ENCODE measurements at places on chromosomes 12 and 14.

- DNase-seq = no peak
Observed at GRCh38 chr12:96260231-96260630, 66.1 kb downstream of the ELK3 start.

DNA sequence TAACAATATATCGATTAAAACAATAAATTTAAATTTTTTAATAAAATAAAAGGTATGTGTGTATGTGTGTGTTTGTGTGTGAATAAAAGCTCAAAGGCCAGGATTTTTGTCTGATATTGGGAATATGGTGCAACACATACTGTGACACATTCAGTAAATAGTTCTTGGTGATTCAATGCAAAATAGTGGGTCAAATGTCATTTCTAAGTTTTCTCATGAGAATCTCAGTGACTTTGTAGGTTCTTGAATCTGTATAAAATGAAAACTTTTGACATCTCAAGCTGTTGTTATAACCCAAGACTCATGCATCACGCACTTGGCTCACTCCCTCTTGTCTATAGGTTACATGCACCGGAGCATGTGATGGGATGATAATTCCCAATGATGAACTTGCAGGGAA lies 16.2 kb upstream of the MED6 start:
- no peak for DNase-seq

DNA sequence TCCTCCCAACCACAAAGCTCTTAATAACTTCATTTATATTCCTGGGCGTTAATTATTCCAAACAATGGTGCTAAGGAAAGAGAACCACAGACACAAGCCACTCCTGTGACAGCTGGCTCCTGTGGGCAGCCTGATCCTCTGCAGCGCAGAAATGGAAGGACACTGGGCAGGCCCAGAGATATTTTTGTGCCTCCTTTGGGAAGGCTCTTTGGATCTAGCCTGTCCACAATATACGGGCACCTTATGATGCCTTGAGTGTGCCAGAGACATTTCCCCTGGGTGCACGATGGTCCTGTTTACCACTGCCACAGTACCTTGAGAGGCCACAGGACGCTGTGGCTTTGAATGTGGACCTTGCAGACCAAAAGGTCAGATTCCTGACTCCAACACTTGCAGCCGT lies 2.1 kb downstream of the ASB2 start:
- DNase-seq = no peak

GRCh38 chr12:132422381-132423043 lies 67.4 kb upstream of the FBRSL1 start:
- no peak for DNase-seq

- peak; percentile 6 for DNase-seq
Observed at GRCh38 chr14:71555654-71556559, 376.3 kb upstream of the RGS6 start.

Data from activated CD4-positive, CD25-positive, alpha-beta regulatory T cell (primary cell).